Caco-2 (cell line): ENCODE measurements at places on chromosomes 1 and 21. TPM values are rescaled to one million over a fixed set of nuclear protein-coding genes. Genes with fewer than 3 reads are reported as not detected.

Gene FMO1
- 0.77 TPM in 1 of 2 replicates, not detected in the other for total RNA-seq

Gene PLA2G2D
- not detected in 2 replicates for total RNA-seq

Gene LCE3C
- not detected in 2 replicates for total RNA-seq

Gene APOBEC4
- not detected in 2 replicates for total RNA-seq

Gene ANXA9
- total RNA-seq = 30.0 and 42.5 TPM in 2 replicates

Gene LMOD1
- 0.11 TPM in 1 of 2 replicates, not detected in the other for total RNA-seq

Gene GDAP2
- total RNA-seq = 16.4 and 19.5 TPM in 2 replicates

Gene AGO1
- total RNA-seq = 28.9 and 29.8 TPM in 2 replicates

Gene MAB21L3
- total RNA-seq = 0.26 and 0.66 TPM in 2 replicates

Gene NBPF6
- 0.57 and 0.84 TPM in 2 replicates for total RNA-seq

- no peak for DNase-seq
Observed at GRCh38 chr1:88890131-88890530, 1.2 kb downstream of the GTF2B start.

DNA sequence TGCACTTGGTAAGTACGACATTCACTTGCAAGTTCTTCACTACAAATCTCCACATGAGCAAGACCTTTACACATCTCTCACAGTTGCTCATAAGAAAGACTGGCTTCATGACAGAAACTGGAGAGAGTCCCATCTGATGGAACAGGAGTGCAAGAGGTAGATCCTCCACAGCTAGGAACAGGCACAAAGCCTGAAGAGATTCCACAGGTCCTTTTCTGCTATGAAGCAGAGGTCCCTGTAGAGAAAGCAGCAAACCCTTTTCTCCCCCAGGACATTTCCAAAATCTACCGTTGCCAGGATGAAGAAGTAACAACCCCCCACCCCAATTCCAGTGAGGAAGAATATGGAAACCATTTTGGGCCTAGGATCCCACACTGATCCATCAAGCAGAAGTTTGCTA, 47.3 kb downstream of the EIF4G3 start:
- DNase-seq = no peak

DNA sequence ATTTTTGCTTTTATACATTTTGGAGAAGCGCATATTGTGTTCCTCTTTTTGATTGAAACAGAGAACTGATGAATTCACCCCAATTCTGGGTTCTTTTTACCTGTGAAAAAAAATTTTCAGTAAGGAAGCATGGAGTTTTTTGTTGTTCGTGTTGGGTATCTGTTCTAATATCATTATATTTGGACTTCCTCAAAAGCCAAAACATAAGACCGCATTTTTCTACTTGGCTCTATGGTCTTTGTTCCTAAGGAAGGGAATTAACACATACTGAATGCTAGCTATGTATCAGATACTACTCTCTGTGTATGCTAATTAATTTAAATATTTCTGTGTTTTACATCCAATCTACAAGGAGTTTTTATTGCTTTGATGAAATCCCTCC, 12.9 kb downstream of the EPB41 start:
- DNase-seq = no peak

- DNase-seq = no peak
Observed at GRCh38 chr1:65343286-65343685, 33.9 kb downstream of the DNAJC6 start.

- no peak for DNase-seq
Observed at GRCh38 chr1:86641318-86641717, 63.1 kb upstream of the SH3GLB1 start.

DNA sequence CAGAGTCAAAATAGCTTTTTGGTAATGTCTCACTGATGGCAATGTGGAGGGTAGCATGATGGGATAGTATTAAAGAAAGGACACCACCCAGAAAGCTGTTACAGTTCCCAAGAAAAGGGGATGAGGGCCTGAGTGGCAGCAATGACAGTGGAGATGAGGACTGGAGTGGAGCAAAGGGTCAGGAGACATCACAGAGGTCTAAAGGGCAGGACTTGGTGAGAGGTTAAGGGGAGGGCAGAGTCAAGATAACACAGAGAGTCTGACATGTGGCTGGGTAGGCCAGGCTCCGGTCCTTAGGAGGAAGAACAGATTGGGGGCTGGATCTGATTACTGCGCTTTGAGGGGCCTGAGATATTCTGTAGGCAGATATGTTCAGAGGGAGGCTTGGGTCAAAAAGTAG, 19.3 kb downstream of the ELF3 start:
- DNase-seq = no peak

GRCh38 chr1:15622712-15623373, 5.6 kb downstream of the DDI2 start:
- DNase-seq = no peak

DNA sequence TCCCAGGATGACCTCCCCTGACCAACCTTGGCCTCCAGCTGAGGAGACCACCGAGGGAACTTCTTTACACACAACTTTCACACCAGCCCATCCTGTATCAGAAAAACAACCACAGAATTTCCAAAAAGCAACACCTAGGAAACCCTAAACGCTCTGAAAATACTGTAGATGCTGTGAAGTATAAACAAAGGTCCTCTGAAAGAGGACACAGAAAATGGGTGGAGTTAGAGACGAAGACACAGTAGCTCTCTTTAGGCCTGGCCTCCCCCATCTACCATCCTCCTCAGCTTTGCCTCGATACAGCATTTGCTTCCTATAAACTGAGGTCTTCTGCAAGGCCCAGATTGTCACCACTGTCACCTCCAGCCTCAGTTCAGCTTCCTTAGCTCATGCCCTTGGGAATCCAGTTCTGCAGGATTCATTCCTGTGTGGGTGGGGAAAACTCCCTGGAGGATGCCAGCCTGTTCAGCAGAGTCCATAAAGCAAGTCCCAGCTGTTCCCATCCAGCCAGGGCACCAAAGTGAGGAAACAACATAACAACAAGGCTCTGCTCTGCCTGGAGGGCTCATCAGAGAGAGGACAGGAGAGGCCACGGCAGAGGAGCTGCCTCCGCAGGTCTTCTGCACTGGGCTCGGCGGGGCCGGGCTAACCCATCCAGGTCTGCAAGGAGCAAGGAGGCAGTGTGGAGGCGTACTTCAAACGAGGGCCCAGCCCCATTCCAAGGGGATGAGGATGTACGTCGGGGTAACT, 15.0 kb downstream of the PIK3C2B start:
- no peak for DNase-seq

DNA sequence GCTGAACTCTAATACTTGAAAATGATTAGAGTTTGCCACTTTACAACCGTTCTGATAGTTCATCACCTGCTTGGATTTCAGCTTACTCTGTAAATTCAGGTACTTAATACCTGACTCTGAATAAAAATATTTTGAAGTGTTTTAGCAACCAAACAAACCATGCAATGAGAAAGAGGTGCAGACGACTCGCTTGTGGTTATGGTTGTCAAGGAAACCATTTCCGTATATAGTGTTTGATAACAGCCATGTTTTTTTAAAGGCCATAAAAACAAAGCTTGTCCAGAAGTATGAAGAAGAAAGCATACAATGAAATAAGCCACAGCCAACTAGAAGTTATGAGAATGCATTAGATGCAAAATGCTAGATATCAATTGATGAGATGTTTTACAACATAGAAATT, 167.2 kb upstream of the HMCN1 start:
- DNase-seq = no peak

DNA sequence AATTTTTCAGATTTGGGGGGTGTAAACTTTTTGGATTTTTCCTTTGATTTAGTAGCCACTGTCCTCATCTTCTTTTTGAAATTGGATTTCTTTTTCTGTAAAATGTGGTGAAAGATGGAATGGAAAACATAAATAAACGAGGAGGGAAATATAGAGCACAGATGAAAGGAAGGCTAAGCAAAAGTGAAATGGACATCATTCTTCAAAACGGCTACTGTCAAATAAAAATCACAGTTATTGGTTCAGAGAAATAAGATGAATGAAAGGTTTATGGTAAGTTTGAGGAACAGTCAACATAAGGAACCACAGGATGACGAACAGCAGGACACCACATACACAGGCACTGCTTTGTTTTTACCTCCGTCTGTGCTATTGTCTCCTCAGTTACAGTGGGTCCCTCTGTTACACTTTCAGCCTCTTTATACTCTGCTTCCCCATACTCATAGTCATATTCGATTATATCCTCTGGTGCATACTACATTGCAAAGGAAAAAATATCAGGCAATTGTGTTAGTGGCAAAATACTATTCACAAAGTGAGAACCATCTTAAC, 82.4 kb downstream of the COL11A1 start:
- no peak for DNase-seq

DNA sequence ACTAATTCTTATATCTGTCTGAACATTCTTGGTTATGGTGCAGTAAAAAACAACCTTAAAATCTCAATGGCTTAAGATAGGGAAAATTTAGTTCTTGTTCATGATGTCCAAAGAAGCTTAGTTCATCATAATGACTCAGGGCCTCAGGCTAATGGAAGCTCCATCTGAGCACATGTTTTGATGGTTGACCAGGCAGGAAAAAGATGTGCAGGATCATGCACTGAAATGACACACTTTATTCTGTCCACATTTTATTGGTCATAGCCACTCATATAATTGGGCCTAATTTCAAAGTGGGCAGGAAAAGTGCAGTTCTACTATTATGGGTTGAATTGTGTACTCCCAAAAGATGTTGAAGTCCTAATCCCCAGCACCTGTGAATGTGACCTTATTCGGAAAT, 198.2 kb downstream of the CENPF start:
- no peak for DNase-seq

DNA sequence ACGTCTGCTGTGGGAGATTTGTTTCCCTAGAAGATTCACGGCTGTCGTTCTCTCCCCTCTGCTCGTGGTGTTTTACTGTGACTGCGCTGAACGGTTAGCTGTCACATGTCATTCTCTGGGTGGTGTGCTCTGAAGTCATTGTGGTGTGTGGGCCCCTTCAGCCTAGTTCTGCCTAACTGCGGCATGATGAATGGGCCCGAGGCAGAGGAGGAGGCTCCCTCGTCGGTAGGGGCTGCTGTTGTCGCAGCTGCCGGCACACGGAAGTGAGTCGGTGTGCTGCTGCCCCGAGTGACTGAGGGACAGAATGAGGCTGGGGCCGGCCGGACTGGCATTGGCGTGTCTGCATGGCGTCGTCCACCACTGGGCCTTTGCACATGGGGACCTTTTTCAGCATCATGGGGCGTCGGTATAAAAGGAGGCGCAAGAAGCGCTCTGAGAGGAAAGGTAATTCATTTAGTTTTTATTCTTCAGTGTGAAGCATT, 77.9 kb downstream of the ADARB1 start:
- DNase-seq = no peak

- peak; percentile 2 for DNase-seq
Observed at GRCh38 chr1:63063367-63063766, 259.0 kb upstream of the FOXD3 start.

DNA sequence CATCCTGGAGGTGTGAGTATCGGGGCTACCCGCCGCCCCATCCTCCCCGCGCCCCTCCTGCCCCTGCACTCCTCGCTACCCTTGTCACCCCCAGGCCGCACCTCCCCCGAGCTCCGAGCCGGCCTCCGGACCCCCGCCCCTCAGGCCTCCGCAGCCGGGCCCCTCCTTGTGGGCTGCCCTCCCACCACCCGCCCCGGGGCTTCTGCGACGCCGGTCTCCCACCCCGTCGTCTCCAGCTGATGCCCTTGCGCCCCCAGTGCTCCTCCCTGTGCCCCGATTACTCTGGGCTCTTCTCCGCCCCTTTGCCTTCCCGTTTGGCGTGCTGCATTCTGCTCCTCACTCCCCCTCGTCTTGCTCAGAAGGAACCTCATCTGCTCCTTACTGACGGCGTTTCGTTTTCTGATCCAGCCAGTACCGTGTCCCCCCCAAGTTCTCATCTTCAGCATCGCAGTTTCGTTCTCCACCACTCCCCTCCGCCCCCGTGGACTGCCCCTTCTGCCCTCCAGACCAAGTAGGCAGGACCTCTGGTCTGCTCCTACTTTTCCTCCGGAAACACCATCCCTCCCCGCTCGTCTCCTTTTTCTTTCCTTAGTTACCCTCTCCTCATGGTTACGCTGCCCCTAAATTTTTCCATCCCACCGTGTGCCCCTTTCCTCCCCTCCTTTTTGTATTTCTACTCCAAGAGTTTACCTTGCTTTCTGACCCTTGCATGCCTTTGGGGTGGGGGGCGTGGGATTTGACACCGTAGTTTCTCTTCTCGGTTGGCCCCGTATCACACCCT, 841 bp downstream of the SNX27 start:
- DNase-seq = no peak

GRCh38 chr1:170776252-170776651, 112.3 kb downstream of the PRRX1 start:
- no peak for DNase-seq

DNA sequence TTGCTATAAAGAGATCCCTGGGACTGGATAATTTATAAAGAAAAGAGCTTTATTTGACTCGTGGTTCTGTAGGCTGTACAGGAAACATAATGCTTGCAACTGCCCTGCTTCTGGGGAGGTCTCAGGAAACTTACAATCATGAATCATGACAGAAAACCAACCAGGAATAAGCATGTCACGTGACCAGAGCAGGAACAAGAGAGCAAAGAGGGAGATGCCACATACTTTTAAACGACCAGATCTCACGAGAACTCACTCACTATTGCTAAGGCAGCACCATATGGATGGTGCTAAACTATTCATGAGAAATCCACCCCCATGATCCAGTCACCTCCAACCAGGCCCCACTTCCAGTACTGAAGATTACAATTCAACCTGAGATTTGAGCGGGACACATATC, 49.8 kb upstream of the RCC1 start:
- no peak for DNase-seq

DNA sequence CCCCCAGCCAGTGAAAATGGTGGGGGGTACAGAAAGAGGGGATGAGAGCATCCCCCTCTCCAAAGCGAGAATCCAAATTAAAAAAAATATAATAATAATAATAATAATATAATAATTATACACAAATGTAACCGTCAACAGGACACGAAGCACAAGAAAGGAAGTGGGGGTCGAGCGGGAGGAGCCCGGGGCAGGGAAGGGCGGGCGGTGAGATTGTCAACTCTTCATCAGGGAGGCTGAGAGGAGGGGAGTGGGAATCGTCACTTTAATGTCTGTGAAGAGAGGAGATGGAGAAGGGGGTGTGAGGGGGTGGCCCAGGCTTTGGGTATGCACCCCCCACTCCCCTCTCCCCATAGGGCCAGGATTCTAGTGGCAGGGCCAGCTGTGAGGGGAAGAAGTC, 33.2 kb downstream of the MEF2D start:
- no peak for DNase-seq

DNA sequence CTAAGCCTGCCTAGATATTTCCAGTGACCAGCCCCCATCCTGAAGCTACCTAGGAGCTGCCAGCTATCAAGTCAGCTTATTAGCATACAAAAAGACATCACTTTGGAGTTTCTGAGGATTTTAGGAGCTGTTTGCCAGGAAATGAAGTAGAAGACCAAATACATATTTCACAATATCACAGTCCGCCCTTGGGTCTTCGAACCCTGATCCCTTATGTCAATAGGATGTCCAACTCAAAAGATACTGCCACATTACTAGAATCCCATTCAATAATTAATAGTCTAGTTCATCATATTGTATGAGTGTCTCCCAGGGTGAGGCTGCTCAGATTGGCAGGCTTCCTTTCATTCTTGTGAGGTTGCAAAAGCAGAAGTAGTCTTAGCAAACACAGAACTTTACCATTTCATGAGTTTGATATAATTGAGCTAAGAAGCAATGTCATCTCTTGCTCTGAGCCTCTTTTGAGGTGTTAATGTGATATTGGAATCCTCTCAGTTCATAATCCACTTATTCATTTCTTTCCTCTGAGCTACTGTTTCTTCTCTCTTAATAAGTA, 13.6 kb downstream of the IPO9 start:
- DNase-seq = no peak
